CD4-positive, alpha-beta T cell treated with Interleukin-4 for 4 hours (primary cell): ENCODE measurements at places on chromosomes 2 and 18.

GRCh38 chr18:49858309-49859020, 45.1 kb upstream of the ACAA2 start:
- peak; percentile 57 for DNase-seq

DNA sequence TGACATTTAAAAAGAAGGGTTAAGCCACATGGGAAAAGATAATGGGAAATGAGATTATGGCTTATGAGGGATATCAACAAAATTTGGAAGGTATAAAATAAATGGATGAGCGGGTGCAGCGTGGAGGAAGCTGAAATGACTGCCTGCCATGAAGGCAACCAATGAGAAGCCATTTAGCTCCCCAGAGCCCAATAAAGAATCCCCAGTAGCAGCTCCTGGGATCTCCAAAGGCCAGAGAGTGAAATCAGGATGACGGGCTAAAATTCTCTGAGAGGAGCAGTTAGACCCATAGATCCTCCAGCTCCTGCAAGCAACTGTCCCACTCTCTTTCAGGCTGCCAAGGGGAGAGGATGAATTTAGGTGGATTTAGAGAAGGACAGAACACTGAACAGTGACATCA, 12.9 kb upstream of the MAPRE3 start:
- DNase-seq: no peak

- no peak for DNase-seq
Measured at GRCh38 chr18:48942086-48942485, 8.7 kb downstream of the SMAD7 start.

GRCh38 chr2:41621563-41621962, 426.3 kb upstream of the PKDCC start:
- DNase-seq: no peak

- no peak for DNase-seq
Measured at GRCh38 chr2:143928184-143928583, 591.7 kb downstream of the ZEB2 start.

DNA sequence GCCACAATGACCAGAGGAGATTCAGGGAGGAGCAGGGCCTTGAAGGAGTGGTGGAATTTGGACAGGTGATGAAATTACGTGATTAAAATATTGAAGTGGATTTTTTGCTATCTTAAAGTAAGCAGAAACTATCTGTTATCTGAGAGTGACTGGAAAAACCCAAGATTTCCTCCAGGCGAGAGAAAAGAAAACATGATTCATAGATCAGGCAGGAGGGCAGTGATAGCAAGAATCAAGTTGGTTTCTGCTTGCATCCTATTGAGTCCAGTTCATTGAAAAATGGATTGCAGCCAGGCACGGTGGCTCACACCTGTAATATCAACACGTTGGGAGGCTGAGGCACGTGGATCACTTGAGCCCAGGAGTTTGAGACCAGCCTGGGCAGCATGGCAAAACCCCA, 127.8 kb downstream of the NXPH2 start:
- no peak for DNase-seq

GRCh38 chr2:200104015-200104414, 148.6 kb downstream of the MAIP1 start:
- DNase-seq: no peak

GRCh38 chr2:69184224-69184623, 171.2 kb downstream of the ANTXR1 start:
- DNase-seq: no peak

DNA sequence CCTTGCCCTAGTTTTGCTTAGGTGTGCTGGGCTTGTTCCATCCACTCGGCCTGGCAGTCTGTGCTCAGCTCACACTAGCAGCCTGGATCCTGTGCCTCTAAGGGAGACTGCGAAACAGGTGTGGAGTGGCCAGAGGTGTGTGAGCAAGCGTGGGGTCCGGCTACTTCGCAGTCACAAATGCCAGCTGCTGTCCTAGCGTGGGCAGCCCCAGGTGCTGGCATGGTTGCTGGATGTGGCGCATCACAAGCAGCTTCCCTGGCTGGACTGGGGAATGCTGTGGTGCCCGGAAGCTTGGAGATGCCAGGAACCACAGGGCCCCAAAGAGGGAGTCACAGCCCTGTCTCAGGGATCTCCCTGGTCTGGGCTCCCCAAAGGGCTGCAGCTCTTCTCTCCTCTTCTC, 119.0 kb upstream of the TMEFF2 start:
- no peak for DNase-seq

- no peak for DNase-seq
Measured at GRCh38 chr2:224022486-224022885, 16.6 kb downstream of the SERPINE2 start.

DNA sequence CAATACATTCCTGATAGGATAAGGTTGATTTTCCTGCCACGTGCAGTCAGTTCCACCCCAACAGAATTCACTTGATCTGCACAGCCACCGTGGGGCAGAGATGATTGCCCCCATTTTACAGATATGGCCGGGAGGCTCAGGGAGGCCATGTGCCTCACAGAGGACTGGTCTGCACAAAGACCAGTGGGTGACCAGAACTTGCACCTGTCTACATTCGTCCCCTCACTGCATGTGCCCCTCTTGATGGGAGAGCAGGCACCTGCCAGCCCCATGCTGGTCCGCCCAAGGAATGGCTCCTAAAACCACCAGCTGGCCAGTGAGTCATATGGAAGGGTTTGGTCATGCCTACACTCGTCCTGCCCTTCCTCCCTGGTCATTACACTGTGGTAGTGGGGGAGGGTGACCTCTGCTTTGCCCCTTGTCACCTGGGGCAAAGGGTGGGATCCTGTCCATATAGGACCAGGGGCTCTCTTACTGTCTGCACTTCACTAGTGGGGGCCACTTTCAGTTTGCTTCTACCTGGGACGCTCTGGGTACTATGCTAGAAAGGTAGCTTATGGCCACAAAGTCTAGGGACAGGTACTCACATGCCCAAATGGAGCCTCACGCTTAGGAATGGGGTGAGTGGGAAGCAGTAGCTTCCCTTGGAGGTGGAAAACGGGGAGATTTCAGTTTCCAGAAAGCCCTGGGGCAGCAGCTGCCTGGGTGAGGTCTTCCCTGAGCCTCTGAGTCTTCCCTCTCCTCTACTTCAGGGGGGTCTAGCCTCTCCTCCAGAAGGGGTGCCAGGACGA, 14.7 kb downstream of the RRM2 start:
- no peak for DNase-seq

DNA sequence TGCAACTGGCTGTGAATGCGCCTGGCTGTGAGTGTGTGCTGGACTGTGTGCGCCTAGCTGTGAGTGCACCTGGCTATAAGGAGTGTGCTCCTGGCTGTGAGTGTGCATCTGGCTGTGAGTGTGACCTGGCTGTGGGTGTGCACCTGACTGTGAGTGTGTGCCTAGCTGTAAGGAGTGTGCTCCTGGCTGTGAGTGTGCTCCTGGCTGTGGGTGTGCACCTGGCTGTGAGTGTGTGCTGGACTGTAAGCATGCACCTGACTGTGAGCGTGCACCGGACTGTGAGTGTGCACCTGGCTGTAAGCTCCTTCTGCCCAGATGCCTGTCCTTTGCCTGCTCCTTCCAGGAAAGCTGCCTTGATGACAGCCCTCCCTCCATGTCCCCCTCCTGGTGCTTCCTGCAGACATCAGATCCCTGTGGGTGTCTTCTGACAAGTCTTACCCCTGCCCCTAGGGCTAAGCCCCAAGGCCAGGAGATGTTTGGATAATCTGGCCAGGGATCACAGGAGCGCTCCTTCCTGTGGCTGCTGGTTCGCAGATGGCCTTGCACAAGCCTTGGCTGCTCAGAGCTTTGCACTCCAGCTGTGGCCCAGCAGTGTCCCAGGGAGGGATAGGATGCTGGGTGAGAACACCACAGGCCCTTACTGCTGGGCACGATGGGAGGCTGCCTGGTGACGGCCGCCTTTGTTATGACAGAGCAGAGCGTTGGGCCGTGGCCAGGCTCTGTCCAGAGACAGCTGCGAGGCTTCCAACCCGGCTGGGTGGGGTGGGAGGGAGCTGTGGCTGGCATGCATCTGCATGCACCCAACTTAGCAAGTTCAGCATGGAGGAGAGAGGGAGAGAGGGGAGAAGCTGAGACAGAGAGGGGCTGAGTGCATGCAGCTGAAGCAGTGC, 89.9 kb downstream of the GLI2 start:
- no peak for DNase-seq

- DNase-seq: no peak
Measured at GRCh38 chr2:157303612-157304011, 22.0 kb downstream of the ERMN start.

DNA sequence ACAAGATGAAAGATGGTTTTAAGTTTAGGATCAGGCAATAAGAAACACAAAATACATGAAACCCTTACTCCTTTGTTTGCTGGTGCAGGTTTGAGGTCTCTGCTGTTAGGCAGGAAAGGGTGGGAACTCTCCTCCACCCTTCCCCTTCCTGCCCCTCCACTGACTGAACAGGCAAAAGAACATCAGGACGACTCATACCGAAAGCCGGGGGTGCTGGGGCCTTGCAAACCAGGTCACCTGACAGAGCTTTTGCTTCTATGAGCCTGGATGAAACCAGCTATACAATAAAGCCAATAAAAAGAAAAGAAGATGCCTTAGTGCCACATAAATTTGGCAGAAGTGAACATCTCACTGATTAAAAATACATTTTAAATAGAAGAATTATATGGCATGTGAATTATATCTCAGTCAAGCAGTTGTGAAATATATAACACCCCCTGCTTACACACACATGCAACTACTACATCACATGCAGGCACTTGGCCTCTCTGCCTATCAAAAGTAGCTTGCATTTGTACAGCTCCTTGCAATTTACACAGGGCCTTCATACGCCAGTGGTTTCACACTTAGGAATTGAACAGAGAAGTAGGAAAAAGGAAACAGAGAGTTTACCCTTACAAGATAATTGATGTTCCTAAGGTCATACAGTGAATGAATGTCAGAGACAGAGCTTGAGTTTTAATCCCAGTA, 215.1 kb upstream of the TRIB2 start:
- peak; percentile 84 for DNase-seq

DNA sequence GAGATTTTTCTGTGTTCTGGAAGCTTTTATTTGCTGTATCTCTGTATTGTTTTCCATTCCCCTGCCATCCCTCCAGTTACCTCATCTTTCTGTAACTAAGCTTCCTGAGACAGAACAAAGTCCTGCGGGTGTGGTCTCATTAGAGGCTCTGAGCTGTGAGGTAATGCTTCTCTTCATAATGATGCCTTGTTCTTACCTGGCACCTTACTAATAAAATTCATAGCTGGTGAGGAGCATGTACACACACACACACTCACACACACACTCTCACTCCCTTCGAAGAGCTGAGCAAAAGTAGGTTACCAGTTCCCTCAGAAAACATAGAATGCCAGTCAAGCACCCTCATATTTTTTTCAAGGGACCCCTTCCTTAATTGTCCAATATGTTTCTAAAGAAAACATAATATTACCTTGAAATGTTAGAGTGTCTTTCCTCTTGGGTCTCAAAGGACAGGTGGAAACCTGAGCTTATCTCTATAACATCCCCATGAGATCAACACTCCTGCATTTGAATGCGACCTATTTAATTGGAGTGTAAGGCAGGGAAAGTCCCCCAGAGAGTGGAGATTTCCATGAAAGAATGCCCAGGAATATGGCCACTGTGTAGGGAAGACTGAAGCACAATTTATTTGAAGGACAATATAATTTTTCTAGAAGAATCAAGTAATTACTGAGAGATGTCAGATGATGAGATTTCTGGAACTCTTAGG, 161.6 kb upstream of the NCK2 start:
- peak; percentile 21 for DNase-seq

GRCh38 chr18:22827741-22828140, 105.4 kb upstream of the RBBP8 start:
- DNase-seq: no peak

DNA sequence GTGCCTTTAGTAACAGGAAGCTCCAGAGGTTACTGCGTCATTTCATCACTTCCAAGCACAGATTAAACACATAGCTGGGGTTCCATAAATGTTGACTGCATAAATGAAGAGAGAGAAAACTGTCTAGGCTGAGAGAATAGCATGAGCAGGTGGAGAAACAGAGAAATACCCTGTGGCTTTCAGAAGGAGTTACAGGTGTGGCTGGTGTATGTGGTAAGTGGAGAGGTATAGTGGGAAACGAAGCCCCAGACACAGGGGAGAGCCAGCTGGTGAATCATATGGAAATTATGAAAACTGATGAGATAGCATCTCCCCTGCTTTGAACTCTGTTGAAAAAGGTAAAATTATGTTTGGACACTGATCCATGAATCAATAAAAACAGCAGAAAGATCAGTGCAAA, 807.4 kb upstream of the POU3F3 start:
- no peak for DNase-seq

GRCh38 chr18:74791501-74792194, 194.0 kb downstream of the ZNF407 start:
- no peak for DNase-seq

DNA sequence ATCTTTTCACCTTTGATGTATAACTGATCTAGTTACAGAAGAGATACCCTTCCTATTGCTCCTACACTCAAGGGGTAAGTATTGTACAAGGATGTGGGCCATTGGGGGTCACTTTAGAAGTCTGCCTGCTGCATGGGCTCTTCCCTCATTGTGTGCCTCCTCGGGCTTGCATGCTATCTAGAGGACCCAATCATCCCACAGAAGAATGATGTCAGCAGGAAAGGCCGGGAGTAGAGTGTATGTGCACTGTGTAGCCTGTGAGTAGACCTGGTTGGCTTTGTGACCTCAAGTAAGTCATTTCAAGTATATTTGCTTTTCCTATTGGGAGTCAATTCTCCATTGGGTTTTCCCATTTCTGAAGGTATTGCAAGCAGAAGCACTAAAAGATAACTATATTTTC, 129.5 kb upstream of the TRIB2 start:
- no peak for DNase-seq

- DNase-seq: peak; percentile 36
Measured at GRCh38 chr2:175154661-175155082, 13.3 kb downstream of the ATF2 start.

GRCh38 chr2:185145316-185146121, 547.2 kb downstream of the ZNF804A start:
- DNase-seq: no peak

GRCh38 chr2:11332596-11332995, 11.8 kb downstream of the ROCK2 start:
- no peak for DNase-seq

DNA sequence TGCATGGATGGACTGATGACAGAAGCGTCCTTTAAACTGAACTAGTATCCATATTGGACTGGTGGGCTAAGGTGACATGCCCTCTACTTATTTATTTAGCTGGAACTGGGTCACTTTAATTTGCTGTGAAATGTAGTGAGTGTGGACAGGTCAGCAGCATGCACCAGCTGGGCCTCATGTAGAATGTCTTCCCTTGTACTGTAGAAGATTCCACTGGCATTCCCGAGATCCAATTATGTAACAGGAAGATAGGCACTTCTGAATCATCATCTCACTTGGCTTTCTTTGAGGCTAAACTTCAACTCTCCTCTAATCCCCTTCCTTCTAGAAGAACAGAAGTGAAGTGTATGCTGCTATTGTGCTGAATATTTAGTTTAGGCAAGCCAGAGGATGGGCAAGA, 296.2 kb downstream of the SLC8A1 start:
- no peak for DNase-seq

- peak; percentile 63 for DNase-seq
Measured at GRCh38 chr2:12717191-12718014, 667 bp downstream of the TRIB2 start.

GRCh38 chr2:234291765-234292204, 205.1 kb downstream of the ARL4C start:
- peak; percentile 86 for DNase-seq

GRCh38 chr18:3002732-3003131, 10.2 kb downstream of the LPIN2 start:
- no peak for DNase-seq

GRCh38 chr2:64120928-64121327, 23.3 kb downstream of the PELI1 start:
- DNase-seq: no peak

- no peak for DNase-seq
Measured at GRCh38 chr2:96920801-96921560, 51.1 kb upstream of the SEMA4C start.
